ENCODE measurements at places on chromosomes 1 and 21.

DNA sequence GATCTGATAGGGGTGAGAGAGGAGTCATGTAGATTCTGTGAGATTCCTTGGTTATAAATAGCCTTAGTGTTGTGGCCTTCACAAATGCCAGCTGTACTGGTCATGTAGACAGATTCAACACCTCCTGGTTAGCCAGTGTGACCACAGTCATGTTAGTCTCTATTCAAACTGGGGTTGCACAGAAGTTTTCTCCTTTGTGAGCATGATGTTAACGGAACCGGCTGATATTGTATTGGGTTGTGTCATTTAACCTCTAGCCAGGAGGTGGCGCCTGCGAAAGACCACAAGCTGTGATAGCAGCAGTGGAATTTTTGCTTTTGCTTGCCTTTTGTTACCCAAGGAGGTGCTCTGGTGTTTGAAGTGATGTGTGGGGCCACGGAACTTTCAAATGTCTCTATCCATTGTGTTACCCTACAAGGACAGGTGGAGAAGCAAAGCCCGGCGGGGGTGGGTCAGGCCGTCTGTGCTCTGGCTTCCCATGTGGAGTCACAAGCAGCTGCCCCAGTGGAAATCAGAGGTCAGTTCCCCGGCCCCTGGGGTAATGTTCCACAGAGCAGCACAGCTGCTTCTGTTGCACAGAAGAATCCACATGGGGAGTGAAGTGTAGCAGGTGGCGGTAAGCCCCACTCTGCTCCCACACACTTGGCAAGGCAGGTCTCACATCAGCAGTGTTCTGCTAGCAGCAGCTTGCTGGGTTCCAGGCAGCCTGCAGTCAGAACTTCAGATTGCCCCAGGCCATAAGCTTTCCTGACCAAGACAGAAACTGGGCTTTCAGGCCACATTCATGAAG, 112.6 kb downstream of the ADAMTS1 start:
- no peak for DNase-seq

DNA sequence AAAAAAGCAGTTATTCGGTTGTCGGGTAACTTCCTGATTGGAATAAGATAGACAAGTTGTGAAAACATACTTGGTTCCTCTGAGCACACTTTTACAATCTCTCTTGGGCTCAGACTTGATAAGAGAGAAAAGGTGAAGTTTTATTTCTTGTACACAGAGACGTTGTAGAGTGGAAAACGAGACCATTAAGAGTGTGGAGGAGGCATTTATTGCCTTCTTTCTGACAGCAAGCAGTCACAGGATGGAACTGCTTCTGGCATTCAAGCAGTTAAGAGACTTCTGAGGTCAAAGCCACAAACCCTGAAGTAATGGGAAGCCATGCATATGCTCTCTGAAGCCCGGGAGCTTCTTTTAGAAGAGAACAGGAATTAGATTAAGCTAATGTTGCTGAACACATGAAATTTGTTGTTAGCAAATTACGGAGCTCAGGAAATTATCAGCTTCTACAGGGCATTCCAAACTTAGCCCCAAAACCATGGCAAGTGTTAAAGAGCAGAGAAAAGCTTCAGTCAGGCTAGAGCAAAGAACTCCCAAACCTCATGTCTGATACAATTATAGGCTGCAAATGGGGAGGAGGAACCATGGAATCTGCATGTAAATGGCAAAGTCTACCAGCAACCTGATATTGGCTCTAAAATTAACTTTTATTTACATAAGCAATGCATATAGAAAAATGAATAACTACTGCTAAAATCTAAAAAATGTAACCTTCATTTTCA, 26.0 kb downstream of the S1PR1 start:
- peak; percentile 62 for DNase-seq

GRCh38 chr1:182357171-182357570, 34.4 kb downstream of the GLUL start:
- DNase-seq, result no peak

GRCh38 chr21:32645261-32646182, 33.3 kb upstream of the CFAP298 start:
- DNase-seq, result no peak

- DNase-seq, result no peak
These were observed 970.7 kb downstream of the KCNT2 start for GRCh38 chr1:195637539-195637938.

DNA sequence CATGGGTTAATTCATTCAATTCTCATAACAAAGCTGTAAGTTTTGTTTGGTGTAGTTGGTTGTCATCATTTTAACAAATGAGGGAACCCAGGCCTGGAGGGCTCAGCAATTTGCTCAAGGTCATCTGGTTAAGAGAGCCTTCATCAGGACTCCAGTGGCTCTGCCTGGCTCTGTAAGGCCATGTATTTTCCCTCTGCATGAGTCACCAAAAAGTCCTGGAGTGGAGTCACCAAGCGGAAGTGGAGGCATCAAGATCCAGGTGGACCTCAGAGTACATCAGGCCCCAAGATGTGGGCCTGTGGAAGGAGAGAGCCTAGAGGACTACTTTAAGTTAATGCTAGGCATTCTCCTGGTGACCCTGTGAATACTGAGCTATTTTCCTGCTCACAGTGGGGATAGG, 30.0 kb upstream of the RBM15 start:
- no peak for DNase-seq

DNA sequence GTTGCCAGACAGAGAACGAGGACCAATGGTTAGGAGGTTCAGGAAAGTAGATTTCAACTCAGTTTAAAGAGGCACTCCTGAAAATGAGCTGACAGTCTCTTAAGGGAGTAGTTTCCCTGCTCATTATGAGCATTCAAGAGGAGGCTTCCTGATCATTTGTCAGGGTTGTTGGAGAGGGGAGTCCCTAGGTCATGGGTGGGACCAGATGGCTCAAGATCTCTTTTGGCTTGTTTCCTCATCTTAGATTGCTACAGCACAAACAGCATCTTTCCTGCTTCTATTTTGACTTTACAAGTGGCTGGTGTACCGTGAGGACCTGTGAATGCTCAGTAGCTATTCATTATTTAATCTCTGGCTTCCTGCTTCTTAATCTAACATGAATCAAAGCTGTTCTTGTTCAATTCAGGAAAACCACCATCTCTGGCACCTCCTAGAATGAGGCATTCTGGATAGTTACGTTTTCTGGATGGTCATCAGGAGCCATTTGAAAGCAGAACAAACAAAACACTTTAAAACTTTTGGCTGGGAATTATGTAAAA, 47.6 kb downstream of the PEX14 start:
- no peak for DNase-seq

DNA sequence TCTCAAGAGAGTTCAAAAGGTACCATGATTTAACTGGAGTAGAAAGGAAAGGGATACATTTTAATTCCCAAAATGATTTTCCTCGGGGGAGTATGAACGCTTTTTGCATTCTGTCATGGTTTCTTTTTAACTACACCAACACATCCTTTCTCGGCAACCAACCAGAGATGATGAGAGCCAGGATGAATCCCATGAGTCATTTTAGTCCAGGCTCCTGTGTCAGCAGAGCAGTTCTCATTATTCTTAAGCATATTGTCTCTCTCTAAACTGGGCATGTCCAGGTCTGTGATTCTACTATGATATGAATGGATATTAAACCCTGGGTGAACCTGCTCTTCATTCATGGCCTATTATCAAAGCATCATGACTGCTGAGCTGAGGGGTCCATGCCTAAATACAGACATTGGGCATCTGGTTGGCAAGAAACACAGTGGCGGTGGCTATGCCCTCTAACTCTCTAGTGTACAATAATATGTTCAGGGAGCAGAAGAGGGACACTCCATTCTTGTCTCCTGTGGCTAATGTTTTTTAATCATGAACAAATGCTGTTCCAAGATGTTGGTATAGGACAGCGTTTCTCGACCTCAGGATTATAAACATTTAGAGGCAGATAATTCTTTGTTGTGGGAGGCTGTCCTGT, 124.3 kb upstream of the ESRRG start:
- no peak for DNase-seq

DNA sequence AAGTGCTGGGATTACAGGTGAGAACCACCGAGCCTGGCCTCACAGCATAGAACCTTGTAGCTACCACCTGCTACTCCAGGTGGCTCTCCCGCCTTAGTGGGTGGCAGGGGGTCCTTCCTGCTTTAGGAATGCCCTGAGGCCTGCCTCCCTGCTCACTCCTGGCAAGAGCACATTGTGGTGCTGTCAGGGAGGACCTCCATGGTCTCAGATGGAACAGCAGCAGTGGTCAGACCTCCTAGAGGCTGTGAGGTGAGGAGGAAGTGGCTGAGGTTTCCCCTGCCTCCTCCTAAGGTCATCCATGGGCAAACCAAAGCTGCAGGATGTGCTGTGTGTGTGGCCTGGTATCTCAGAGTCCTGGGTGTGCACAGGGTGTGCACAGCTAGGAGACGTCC, 6.7 kb downstream of the SOX13 start:
- no peak for DNase-seq

GRCh38 chr1:206909161-206909882, 12.1 kb downstream of the IL24 start:
- DNase-seq, result no peak

GRCh38 chr1:162367073-162367472, 9.6 kb downstream of the SPATA46 start:
- no peak for DNase-seq

- DNase-seq, result no peak
These were observed 6.1 kb upstream of the SAMD11 start for GRCh38 chr1:917466-918091.

GRCh38 chr1:81600878-81601622, 199.7 kb upstream of the ADGRL2 start:
- DNase-seq, result no peak

GRCh38 chr1:170377896-170378634, 153.9 kb upstream of the GORAB start:
- no peak for DNase-seq

- no peak for DNase-seq
These were observed 71.7 kb upstream of the ZBTB18 start for GRCh38 chr1:243979396-243979795.

- DNase-seq, result no peak
These were observed 158.9 kb downstream of the ST6GALNAC5 start for GRCh38 chr1:77026135-77026534.

GRCh38 chr1:241269116-241269515, 87.9 kb downstream of the RGS7 start:
- DNase-seq, result no peak

DNA sequence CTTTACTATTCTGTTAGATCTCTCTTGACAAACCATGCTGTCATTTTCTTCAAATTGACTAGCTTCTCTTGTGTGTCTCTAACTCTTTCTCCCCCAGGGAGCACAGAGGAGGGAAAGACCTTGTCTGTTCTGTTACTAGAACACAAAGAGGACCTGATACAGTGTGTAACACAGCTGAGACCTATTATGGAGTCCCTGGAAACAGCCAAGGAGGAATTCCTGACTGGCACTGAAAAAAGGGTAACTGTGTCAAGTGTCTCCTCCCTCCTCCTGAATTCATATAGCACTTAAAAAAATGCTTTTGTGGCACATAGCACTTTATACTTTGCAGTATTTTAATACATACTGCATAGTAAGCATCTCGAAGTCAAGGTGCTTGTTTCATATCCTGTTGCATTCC, 50.6 kb downstream of the ZBTB40 start:
- no peak for DNase-seq

- DNase-seq, result peak; percentile 76
These were observed 24.4 kb downstream of the CAP1 start for GRCh38 chr1:40064797-40065499.

DNA sequence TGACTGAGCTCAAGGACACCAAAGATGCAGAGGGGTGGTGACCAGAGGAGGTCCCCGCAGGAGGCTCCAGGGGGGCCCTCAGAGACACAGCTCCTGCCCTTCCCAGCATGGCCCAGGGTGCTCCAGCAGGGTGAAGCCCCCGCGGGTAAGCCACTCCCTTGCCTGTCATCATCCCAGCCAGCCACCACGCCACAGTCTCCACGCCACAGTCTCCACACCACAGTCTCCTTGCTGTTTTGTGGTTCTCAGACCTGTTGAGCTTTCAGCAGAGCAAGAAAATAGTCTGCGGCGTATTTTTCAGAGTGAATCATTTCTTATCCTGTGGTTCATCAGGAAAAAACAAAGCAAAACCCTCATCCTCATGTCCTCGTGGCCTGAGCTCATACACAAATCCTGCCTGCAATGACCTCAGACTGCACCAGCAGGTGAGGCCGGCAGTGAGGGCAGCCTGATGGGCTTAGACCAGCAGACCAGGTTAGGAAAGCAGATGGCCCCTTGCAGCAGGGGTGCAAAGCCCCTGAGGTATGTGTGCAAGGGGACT, 25.7 kb upstream of the ABCG1 start:
- DNase-seq, result no peak

DNA sequence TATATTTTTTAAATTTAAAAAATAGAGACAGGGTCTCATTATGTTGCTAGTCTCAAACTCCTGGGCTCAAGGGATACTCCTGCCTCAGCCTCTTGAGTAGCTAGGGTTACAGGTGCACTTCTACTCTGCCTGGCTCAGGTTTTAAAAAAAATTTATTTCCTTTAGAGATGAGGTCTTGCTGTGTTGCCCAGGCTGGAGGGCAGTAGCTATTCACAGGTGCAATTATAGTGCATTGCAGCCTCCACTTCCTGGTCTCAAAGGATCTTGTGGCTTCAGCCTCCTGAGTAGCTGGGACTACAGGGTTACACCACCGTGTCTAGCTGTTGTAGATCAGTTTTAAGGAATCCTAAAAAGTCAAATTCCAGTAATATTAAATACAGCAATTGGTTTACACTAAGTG, 5.0 kb downstream of the RNF11 start:
- DNase-seq, result no peak

GRCh38 chr1:65055747-65056146, 89.4 kb upstream of the JAK1 start:
- DNase-seq, result no peak

DNA sequence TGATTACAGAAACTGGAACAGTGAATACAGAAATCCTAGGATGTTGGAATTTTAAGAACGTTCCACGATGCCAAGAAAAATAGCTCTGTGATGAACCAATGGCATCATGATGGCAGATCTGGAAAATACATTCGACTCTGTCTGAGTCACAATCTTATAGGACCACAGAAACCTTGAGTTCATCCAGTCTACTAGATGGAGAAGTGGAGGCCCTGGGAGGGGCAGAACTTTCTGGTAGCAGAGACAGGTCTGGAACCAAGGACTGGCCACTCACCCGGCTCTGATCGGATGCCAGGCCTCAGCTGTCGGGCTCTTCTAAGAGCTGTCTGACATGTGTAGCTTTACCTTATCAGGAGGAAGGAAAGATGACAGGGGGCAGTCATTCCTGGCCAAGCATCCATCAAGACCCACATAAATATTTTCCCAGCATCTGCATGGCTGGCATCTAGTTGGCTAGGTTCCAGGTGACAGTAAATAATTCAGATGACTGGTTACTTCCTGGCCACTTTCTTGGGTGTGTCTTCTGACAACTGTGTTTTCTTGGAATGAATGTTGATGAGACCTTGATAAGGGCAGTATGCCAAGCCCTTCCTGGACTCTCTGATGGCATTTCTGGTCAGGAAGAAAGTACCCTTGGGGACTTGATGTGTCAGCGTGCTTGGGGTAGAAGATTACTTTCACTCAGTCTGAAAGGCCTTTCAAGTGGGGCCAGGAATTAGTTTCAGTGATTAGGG, 72.6 kb upstream of the TRABD2B start:
- no peak for DNase-seq

DNA sequence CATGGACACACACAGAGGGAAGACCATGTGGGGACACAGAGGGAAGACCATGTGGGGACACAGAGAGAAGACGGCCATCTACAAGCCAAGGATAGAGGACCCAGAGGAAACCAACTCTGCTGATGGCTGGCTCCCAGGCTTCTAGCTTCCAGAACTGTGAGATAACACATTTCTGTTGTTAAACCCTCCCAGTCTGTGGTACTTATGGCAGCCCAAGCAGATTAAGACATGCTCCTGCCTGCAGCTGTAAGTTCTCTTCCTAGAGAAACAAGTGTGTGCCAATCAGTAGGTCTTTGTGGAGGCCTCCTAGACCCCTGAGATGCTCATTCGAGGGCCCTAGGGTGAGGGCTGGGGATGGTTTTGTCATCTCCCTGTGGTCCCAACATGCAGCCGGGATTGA, 2.7 kb downstream of the AGT start:
- no peak for DNase-seq
